ENCODE measurements at places on chromosomes 3 and 15.

- peak; percentile 74 for DNase-seq
Measured at GRCh38 chr3:49358217-49358883, at the start of gene GPX1. GPX1 (minus strand) TSS chr3:49358353; CDS start chr3:49358278, 75 bp downstream.

DNA sequence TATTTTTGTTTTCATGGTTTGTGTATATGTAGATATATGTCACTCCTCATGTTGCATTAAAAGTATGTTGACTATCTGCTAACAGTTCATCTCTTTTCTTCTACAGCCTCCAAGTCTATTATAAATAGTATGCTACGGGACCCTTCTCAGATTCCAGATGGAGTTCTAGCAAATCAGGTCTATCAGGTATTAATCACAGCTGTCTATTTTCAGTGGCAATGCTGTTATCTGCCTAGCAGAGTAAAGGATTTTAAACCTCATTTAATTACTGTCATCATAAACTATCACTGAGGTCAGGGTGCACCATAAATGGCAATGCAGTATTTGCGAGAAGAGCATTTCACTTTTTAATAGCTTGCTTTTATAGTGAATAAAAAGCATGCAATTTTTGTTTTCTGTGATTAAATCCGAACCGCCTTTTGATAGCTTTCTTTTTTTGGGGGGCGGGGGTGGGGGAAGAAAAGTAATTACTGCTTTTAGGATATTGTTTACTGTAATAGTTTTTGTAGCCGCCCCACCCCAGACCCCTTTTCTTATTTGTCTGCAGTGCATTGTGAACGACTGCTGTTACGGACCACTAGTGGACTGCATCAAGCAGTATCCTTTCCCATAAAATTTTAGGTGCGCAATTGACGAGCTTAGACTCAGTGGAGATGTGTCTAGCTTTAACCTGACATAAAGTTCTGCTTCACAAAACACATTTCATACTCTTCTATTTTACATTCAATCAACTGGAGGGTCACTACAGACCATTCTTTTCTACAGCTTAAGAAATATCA is 112.3 kb downstream of the CDIN1 start:
- DNase-seq: no peak

DNA sequence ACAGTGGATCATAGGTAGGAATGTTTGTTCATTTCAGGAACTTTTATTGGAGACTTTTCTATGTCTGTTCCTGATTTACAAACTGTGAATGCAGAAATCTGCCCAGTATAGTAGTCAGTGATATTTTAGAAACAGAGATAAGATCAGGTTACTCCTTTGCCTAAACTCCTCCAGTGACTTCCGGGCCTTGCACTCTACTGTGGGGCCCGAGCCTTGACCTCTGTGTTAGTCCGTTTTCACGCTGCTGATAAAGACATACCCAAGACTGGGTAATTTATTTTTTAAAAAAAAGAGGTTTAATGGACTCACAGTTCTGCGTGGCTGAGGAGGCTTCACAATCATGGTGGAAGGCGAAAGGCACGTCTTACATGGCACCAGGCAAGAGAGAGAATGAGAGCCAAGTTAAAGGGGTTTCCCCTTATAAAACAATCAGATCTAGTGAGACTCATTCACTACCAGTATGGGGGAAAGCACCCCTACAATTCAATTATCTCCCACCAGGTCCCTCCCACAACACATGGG is 127.1 kb downstream of the DNAJB8 start:
- DNase-seq: no peak

- DNase-seq: peak; percentile 23
Measured at GRCh38 chr3:49020330-49021212, 1.4 kb upstream of the NDUFAF3 start.

DNA sequence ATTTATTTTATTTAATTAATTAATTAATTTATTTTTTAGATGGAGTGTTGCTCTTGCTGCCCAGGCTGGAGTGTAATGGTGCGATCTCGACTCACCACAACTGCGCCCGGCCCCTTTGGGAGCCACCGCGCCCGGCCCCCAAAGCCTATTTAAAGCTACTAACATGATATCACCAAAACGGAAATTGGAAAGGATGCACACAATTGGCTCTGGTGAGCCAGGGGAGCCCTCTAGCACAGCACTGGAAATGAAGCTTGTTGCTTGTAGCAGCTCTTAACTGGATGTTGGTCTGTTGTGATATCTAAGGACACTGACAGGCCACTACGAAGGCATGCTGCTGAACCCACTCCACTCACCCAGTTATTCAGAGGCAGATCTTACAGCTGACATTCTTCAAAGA is 104.5 kb downstream of the IGF2BP2 start:
- no peak for DNase-seq

DNA sequence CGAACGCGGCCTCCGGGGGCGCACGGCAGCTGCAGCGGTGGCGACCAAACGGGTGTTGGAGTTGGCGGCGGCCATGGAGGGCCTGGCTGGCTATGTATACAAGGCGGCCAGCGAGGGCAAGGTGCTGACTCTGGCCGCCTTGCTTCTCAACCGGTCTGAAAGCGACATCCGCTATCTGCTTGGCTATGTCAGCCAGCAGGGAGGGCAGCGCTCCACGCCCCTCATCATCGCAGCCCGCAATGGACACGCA is 725 bp downstream of the FEM1B start:
- DNase-seq: no peak

GRCh38 chr15:78950343-78950742 is 5.5 kb upstream of the CTSH start:
- DNase-seq: no peak

- no peak for DNase-seq
Measured at GRCh38 chr15:64143276-64143675, 8.3 kb upstream of the SNX22 start.

- no peak for DNase-seq
Measured at GRCh38 chr3:151751161-151751560, 17.4 kb downstream of the AADACL2 start.

GRCh38 chr3:157494581-157495281 is 8.5 kb downstream of the VEPH1 start:
- no peak for DNase-seq

DNA sequence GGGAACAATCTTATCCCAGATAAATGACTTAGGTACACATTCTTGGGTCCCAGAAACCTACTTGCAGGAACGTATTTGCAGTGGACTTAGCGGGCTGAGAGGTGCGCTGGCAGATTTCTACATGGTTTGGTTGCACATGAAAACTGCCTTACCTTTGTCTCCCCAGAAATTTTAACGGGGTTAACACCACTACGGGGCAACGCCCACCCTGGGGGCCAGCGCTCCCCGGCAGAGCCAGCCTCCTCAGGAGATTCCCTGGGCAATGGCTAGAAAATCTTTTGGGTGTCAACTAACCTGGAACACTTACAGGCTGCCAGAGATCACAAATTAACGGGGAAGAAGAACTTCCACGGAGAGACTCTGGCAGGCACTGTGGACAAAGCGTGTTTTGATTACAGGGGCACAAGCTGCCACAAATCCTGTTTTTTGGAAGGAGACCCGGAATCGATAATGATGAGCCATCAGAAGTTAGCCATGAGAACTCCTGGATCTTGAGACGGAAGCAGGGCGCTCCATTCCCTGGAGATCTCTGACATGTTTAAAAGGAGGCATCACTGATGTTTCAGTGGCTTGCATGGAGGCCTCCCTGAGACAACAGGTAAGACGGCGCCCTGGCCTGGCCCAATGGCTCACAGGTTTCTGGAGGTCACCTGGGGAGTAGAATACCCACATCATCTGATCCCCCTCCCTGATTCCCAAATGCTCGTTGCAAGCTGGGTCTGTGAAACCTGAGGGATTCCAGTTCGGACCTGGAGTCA is 288.9 kb downstream of the ADAMTS17 start:
- DNase-seq: no peak

DNA sequence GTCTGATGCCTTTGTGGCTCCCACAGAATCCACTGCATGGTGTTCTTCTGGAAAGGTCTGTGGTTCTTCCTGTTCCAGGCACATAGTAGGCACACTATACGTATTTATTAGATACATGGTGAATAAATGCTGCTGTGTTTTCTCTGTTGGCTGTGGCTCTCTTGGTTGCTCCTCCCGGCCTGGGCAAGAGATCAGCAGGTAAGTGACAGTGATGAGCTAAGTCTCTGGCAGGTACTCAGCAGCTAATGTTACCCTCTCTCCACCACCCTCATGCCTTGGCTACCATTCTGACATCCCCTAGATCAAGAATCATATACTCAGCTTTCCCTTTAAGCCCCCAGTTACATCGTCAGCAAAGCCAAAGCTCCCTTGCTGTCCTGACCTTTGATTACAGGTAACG is 8.4 kb downstream of the SV2B start:
- DNase-seq: no peak

- DNase-seq: no peak
Measured at GRCh38 chr3:146142757-146143156, 18.2 kb downstream of the PLOD2 start.

DNA sequence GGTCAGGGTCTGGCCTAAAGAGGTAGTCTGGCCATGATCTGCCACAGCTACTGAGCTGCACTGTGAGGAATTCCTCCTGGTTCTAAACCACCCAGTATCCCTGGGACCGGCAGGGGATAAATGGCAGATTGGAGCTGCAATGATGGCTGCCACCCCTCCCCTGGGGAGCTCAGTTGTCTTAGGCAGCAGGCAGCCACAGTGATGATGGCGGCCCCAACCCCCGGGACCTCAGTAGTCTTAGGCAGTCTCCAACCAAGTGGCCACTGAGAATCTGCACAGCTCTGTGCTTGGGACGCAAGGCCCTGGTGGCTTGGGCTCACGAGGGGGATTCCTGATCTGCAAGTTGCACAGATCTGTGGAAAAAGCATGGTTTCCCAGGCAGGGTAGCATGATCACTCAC is 68.1 kb downstream of the STRIT1 start:
- no peak for DNase-seq

DNA sequence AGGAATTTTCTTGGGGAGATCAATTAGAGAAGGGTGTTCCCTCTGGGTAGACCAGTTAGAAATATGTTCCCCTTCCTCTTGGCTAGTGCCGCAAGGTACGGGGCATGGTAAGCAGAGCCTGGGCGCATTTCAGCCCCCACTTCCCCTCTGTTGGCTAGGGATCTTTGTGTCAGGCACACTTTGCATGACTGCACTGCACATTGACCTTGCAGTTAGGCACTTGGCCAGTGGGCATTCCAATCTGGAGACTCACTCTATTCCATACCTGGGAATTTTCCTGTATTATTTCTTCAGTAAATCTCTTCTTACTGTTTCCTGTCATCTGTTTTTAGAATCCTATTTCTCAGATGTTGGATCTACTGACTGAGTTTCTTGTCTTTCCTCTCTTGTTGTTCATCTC is 30.0 kb upstream of the CACNA1D start:
- DNase-seq: no peak

GRCh38 chr3:150635526-150635925 is 32.4 kb downstream of the SELENOT start:
- DNase-seq: no peak

- no peak for DNase-seq
Measured at GRCh38 chr3:20403986-20404740, 218.2 kb upstream of the SGO1 start.

GRCh38 chr3:99434190-99434589 is 204.2 kb upstream of the COL8A1 start:
- no peak for DNase-seq

- no peak for DNase-seq
Measured at GRCh38 chr15:63338170-63338569, 43.5 kb downstream of the CA12 start.

- no peak for DNase-seq
Measured at GRCh38 chr15:77615472-77615871, 17.2 kb downstream of the LINGO1 start.

DNA sequence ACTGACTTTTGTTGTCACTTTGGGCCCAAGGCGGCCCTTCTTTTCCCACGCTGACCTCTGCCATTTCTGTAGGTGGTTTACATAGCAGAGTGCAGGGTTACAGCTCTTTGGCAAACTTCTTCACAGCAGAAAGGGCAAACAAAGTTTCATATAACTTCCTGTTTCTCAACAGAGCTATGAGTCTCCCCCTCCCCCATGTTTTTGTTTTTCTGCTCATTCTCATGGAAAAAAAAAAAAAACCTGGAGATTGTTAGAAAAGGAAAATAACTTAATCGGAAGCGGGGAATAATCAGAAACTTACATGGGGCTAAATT is 342.0 kb upstream of the NR2F2 start:
- no peak for DNase-seq

DNA sequence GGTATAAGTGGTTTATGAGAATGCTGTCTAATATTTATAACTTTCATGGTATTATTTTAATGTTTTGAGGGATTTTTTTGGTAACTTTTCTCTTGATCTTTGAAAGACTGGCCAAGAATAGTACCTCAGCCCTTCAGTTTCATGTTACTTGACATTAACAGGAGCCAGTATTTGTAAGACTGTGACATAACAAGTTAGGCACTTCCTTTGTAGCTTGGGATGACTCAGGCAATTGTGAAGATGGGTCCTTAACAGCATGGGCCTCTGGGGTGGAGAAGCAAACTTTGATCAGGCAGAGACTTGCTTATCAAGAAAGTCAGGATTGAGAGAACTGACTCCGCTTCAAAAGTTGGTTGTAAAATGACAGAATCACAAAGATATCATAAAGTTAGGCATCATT is 9.5 kb downstream of the LRRC49 start:
- DNase-seq: no peak

GRCh38 chr15:89408372-89409183 is 74.0 kb upstream of the POLG start:
- DNase-seq: no peak

DNA sequence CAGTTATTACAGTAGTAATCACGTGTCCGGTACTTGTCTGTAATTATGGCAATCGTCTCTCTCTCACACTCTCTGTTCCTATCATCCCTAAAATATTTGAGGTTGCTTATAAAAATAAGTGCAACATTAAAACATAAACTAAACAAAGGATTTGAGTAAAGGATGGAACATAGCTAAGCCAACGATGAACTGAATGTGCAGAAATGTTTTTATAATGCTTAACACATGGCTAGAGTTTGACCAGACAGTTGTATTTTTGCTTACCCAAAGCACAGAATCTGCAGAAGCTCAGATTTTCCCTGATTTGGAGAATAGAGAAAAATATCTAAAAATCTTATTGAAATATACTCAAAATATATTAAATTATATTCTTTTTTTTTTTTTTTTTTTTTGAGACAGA is 1030.9 kb downstream of the NAALADL2 start:
- no peak for DNase-seq

DNA sequence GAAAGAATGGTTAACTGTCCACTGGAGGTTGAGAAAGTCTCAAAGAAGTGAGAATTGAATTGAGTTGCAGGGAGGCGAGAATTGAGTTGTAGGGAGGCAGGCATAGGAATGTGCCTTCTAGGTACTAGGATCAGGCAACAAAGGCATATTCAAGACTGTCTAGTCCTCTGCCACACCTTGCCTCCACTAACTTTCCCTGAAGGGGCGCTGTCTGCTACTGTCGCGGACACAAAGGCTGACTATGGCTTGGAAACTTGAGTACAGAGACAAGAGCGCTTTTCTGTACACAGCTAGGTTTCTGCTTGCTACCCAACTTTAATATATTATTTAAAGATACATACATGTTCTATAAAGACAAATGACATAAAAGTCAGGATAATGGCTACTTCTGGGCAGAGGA is 10.4 kb upstream of the FBXL22 start:
- DNase-seq: no peak
